T-helper 2 cell (primary cell): ENCODE measurements at places on chromosomes 7 and 10.

DNA sequence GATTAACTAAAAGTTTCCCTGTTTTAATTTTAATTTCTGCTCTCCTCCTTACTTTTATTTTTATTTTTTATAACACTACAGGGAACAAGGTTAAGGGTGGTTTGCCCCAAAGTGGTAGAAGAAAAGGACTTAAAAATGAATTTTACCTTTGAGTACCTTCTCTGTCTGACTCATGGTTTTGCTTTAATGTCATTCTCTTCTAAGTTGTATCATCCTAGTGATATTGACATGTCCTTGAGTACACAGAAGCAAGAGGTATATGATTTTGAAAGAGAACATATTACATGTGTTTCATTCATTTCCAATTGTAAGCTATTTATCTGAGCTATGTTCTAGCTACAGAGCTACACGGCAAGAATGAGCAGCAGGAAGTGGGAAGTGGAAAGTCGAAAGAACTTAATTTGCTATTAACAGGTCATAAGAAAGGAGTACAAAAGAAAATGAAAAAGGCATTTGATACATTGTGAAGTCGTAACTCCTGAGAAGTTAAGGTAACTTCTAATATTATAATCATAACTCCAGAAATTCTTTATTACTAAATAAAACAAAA is 112.5 kb downstream of the SEMA3A start:
- DNase-seq: no peak

- no peak for DNase-seq
These were observed 92.6 kb downstream of the RGS10 start for GRCh38 chr10:119449760-119450461.

DNA sequence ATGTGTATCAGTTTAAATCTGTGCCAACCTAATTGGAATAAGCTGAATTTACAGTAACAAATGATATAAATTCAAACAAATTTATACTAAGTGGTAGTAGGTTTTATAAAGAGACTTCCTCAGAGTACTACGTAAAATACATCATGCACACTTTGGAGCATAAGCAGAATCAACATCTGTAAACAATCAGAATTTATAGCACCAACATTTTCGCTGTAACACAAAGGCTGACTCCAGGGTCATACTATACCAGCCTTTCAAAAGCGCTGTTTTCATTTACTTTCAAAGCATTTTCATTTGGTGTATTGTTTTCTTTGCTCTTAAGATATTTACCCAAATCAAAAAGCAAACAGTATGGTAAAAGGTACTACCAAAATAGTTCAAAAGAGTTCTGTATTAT is 29.3 kb upstream of the TMEM168 start:
- DNase-seq: no peak

- peak; percentile 69 for DNase-seq
These were observed 33.6 kb upstream of the PHF14 start for GRCh38 chr7:10939911-10940703.

DNA sequence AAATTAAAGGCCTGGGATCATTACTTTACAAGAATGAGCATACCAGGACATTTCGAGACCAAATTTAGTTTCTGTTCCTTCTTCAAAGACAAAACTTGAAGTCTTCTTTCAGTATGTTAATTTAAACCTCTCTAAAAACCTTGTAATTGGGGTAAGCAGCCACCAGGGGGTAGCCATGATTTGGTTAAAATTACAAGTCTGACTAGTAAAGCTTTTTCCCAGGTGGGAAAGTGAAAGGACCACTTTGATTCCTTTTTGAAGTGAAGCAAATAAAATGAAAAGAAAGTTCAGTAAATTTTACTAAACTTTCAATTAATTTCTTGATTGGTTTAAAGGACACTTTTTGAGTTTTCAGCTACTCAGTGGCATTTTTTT is 294.3 kb downstream of the BBS9 start:
- DNase-seq: no peak

GRCh38 chr7:125169088-125169487 is 239.5 kb upstream of the POT1 start:
- no peak for DNase-seq

DNA sequence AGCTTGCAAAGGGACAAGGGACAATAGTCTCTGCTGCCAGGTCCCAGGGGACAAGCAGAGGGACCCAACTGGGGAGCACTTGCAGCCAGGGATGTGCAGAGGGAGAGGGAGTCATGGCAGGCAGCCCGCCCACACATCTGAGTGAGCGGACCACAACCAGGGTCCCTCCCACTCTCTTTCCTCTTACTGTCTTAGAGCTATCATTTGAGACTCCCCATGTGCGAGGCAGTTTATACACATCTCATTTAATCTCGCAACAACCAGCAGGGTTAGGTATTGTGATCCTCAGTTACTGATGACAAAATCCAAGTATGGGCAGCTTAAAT is 70.2 kb downstream of the BEND7 start:
- no peak for DNase-seq

DNA sequence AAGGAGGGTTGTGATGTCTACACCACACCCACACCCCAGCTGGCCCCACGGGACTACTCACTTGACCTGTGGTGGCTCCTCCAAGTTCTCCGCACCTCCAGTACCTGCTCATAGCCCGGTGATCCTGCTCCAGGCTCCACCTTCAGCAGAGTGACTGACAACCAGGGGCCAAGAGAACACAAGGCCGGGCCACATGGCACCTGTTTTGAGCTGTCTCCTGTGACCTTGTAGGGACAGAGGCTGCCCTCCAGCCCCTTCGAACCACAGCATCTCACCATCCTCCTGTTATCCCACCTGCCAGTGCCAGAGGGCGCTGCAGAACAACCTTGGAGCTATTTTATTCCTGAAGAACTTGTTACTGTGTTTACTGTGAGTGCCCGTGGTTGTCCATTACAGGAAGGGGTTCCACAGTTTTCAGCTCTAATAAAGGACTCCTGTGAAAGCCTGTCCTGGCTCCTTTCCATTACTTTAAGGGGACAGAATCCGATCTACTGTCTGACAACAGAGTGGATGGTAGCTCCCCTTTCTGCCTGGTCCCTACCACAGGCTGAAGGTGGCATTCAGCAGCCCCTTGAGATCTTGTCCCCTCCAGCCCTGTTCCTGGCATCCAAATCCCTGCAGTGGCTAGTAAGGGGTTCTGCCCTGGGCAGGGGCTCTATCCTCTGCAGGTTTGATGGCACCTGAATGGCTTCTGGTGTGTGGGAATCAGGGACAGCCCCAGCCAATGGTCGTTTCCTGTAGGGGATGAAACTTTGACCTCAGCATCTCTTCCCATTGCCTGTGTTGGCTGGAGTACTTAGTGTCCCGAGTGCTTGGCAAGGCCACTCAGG is 50.8 kb downstream of the C10orf120 start:
- DNase-seq: no peak

- DNase-seq: no peak
These were observed 82.1 kb upstream of the PPP2R2D start for GRCh38 chr10:131818510-131819234.

DNA sequence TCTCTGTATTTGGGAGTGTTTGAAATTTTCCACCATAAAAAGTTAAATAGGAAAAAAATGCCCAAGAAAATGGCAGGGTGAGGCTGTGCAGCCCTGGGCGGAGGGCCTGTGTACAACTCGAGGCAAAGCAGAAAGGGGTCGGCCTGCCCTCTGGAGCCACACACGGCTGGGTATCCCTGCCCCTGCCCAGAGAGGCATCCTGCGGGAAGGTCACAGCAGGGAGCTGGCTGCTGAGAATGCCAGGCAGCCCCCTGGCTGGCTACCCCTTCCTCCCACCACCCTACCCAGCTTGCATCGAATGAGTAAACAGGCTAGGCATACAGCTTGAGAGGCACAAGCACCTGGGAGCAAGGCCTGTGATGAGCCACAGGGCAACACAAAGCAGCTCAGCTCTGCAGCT is 46.1 kb downstream of the CAMK2B start:
- no peak for DNase-seq

- no peak for DNase-seq
These were observed 8.0 kb upstream of the CELF2 start for GRCh38 chr10:11009471-11010308.

DNA sequence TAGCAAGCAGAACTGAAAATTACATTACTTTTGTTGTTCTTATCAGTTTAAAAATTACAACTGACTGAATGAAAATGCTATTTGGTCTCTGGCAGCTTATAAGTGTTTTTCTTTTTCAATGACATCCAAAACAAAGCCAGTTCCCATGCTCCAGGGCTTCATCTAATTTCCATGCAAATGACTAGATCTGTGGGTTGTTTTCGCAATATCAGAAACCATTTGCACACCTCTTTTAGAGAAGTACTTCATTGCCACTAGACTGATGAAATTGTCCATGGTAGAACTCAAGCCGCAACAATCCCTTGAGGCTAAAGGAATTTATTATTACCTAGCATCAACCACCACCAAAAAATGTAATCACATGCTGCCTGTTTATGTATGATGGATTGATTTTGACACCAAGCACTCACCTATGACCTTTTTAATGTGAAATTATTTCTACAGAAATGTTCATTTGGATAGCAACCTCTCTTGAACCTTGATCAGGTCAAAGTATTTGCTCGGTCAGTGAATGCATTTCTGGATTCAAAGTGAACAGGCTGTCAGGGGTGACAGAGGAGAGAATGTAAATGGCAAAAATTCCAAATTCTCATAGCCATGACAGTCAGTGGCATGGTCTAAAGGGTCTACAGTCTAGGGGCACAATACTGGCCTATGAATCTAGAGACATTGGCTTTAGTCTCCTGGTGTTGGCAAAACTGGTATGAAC is 769.3 kb downstream of the SORCS1 start:
- no peak for DNase-seq

GRCh38 chr7:21070571-21071090 is 283.9 kb upstream of the SP8 start:
- no peak for DNase-seq

GRCh38 chr10:30455816-30456215 is 21.8 kb downstream of the MAP3K8 start:
- DNase-seq: no peak

- DNase-seq: no peak
These were observed 92.6 kb upstream of the NPY start for GRCh38 chr7:24191362-24191761.
